ENCODE measurements at places on chromosomes 11 and 22. TPM values are rescaled to one million over a fixed set of nuclear protein-coding genes. Genes with fewer than 3 reads are reported as not detected.

DNA sequence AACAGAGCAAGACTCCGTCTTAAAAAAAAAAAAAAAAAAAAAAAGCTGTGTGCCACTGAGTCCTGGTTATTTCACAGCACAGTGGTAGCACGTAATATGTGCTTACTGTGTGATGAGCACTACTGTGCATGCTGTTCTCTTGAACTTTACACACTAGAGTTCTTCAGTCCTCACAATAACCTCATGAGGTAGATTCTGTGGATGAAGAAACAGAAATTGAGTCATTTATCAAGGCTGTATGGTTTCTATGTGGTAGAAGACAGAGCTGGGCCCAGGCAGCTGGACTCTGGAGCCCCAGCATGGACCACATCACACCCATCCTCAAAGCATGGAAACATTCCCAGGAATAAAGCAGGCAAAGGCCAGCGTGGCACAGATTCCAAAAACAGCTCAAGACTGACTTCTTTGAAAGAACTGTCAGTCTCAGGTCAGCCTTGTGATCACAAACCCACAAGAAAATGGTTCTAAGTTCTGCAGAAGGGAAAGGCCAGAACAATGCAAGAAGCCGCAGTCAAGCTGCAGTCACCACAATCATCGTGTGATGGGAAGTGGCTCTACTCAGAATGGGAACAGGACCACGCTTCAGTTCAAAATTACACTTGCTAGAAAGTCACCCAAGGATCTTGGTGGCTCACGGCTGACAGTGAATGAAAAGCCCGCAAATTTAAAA is 49.5 kb downstream of the MICAL3 start:
- DNase-seq = peak; percentile 54

DNA sequence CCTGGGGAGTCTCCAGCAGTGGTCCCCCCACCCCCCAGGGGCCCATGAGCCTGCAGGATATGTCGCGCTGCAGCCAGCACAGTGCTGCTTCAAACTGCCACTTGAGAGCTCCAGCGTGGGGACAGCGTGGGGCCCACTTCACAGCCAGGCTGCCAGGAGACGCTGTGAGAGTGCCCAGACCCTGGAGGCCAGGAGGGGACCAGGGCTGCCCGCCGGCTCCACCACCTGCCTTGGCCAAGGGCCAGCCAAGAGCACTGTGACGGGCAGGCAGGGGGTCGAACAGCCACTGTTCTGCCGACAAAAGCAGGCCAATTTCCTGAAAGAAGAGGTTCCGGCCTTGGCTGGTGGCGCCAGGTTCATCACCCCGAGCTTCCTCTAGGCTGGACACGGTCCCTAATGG is 60.2 kb downstream of the FLRT1 start:
- no peak for DNase-seq

GRCh38 chr11:128518493-128519207 is 68.7 kb downstream of the ETS1 start:
- DNase-seq = peak; percentile 43

GRCh38 chr22:28541137-28541536 is 138.5 kb downstream of the TTC28 start:
- DNase-seq = no peak

DNA sequence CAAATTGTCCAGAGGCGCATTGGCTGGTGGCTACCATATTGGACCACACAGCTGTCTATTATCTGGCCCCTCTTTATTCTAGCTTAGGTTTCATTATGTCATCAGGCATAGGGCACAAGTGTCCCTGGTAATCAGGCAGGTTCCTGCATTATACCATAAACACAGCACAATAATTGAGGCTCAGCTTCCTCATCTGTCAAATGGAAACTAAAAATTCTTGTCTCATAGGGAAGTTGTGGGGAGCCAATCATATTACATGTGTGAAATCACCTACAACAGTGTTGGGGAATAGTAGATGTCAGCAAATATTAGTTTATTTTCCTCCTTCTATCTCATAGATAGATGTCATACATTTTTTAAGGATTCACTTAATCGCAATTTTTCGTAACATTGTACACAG is 231.0 kb upstream of the SORL1-AS1 start:
- no peak for DNase-seq

SOX6 gene
- total RNA-seq = not detected

HORMAD2 gene
- total RNA-seq = not detected
